ENCODE measurements at places on chromosomes 11 and 22.

DNA sequence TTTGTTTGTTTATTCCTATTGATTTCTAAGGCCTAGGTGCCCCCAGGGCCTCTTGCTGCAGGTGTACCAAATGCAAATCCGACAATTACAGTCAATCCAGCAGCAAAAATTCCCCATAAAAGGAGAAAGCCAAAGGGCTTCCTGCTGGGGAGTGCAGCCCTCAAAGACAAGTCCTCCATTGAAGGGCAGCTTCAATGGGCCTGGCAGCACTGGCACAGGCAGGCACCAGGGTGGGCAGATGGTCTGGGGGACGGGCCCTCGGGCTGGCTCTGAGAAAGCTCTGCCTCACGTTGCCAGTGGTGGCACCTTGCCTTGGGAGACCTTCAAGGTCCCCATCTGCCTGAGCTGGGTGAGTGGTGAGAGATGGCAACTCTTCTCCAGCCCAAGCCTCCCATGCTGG is 128.0 kb downstream of the DSCAML1 start:
- no peak for DNase-seq

- DNase-seq = peak; percentile 26
Observed at GRCh38 chr11:27719546-27719925, 19.3 kb upstream of the BDNF start.

GRCh38 chr11:112459001-112459400 is 198.3 kb upstream of the PLET1 start:
- peak; percentile 9 for DNase-seq

- peak; percentile 36 for DNase-seq
Observed at GRCh38 chr11:122754553-122755322, 83.6 kb upstream of the CRTAM start.

DNA sequence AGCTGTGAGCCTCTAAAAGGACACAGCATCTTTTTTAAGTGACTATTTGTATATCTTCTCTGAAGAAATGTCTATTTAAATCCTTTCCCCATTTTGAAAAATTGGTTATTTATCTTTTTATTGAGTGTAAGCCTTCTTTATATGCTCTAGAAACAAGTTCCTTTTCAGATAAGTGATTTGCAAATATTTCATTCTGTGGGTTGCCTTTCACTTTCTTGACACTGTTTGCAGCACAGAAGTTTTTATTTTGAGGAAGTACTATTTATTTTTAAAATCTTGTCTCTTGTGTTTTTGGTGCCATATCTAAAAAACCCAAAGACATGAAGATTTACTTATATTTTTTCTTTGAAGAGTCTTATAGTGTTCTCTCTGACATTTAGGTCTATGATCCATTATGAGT is 40.1 kb upstream of the LYVE1 start:
- no peak for DNase-seq

DNA sequence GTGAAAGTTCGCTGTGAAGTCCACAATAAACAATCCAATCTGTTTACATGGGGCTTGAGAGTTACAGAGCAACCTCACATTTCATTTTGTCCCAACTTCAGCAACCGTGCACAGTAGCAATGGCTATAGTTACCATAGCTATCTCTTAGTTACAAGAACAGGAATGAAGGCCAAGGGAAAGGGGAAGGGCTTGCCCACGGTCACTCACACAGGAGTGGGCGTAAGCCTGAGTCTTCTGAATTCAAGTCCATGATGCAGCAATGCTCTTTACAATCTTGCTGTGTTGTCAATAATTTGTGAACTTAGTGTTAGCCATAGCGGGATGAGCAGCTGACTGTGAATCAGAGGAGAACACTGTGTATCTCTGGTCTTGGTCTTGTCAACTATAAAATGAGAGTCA is 102.9 kb downstream of the ADAMTS15 start:
- no peak for DNase-seq

GRCh38 chr11:95301474-95301873 is 70.5 kb upstream of the SESN3 start:
- DNase-seq = no peak

DNA sequence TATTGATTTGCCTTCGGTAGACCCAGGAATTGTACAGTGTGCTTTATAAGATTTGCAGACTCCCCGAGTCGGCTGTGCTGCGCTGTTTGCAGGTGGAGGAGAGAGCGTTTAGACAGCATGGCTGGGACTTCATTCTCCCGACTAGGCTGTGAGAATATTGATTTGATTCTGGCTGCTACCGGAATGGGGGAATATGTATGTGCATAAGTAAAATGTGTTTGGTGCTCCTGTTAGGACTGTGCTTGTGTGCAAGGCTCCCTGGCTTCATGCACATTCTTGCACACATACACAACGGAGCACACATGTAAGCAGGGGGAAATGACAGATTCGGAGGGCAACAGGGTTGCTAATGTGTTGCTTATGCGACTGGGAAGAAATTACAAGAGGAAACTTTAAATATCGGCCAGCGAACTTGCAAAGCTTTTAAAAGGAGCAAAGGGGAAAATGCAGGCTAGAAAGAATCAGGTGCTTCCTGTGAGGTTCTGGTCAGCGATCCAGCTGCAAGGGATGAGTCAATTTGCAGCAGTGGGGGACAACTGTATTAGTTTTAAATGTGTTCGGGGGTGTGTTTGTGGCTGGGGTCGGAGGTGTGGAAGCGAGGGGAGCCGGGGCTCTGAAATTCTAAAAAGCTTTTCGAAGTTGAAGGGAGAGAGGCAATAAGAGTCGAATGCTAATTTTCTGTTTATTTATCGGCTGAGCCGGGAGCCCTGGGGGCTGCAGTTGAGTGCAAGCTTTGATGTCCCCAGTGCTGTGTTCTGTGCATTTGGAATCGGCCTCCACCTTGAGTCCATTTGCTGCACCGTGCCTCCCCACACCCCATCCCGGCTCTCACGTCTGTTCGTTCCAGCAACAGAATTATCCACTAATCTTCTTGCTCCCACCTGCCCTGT is 731 bp downstream of the NTM start:
- no peak for DNase-seq

GRCh38 chr11:110184456-110184855 is 91.3 kb downstream of the ZC3H12C start:
- DNase-seq = no peak

DNA sequence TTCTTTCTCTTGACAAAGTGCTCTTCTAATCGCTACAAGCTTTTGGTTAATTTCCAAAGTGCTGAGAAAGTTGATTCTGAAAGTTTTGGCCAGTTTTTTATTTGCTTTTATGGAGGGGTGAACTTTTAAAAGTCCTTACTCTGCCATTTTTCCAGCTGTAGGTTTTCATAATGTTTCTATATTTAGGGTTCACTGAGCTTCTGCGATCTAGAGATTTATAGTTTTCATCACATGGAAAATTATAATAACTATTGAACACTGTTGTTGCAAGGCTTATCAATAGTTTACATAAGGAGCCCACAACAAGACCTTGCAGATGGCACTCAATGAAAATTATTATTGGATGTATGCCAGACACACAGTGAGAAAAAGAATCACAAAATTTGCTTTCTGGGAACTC is 55.1 kb downstream of the DLG2 start:
- DNase-seq = no peak

- DNase-seq = peak; percentile 44
Observed at GRCh38 chr11:108967571-108967970, 302.7 kb downstream of the DDX10 start.

DNA sequence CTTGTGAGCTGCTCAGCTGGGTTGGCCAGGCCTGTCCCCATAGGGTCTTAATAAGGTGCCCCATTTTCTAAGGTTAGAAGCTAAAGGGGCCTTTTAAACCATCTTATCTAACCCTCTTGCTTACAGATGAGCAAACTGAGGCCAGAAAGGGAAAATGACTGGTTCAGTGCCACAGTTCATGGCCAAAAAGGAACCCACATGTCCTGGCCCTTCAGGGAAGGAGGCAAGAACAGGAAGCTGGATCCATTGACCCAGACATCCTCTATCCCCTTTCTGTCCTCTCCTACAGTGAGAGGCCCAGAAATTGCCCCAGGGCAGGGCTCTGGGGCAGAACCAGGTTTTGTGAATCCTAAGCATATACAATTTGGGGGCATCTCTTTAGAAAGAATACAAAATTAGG is 10.0 kb downstream of the PRG3 start:
- no peak for DNase-seq

DNA sequence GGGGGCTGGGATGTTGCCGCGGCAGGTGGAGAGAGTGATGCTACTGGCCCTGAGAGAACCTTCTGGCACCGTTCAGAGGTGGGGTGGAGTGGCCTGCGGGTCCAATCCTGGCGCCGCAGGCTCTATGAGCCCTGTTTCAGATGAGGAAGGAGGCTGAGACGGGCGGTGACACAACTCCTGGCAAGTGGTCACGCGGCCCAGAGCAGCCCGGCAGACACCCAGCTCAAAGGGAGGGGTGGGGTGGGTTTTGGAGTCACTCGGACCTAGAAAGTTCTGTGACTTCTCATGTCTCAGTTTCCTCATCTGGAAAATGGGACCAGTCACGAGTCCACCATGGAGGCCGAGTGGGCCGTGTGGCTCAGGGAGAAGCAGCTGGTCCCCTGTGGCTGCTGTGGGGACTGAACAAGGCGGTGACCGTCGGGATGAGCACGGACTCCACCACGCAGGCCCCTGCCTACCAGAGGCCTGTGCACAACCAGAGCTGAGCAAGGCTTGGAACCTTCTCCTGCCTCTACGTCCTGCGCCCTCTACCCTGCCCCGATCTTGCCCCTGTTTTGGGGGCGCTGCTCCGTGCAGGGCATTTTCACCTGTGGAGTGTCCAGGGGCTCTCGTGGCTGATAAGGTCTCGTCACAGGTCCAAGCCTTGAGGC is 3.7 kb downstream of the TSPO start:
- no peak for DNase-seq

- no peak for DNase-seq
Observed at GRCh38 chr22:31282748-31283468, 9.4 kb downstream of the PIK3IP1 start.

- no peak for DNase-seq
Observed at GRCh38 chr11:113059548-113059947, 98.3 kb downstream of the NCAM1 start.

- no peak for DNase-seq
Observed at GRCh38 chr11:2998073-2998850, 6.1 kb upstream of the NAP1L4 start.

GRCh38 chr11:69002570-69003231 is 10.3 kb downstream of the MRGPRF start:
- no peak for DNase-seq

DNA sequence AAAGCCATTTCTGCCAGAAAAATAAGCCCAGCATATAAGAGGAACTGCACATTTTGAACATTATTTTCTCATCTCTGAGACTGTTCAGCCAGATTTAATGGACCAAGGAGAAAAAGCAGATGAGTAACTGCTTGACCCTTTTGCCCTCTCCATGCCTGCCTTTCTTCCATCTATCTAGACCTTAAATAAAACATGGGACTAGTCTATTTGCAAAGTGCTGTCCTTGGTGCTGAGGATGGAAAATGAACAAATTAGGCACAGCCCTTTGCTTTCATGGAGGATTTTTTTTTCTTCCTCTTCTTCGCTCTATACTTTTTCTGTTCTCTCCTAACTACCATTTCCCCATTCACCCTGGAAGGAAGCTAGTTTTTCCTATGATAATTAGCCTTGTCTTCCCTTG is 361.3 kb downstream of the GRM5 start:
- DNase-seq = peak; percentile 10

GRCh38 chr11:66973956-66974580 is 1.0 kb upstream of the C11orf86 start:
- peak; percentile 58 for DNase-seq

- no peak for DNase-seq
Observed at GRCh38 chr11:111963931-111964340, 26.8 kb downstream of the DIXDC1 start.

DNA sequence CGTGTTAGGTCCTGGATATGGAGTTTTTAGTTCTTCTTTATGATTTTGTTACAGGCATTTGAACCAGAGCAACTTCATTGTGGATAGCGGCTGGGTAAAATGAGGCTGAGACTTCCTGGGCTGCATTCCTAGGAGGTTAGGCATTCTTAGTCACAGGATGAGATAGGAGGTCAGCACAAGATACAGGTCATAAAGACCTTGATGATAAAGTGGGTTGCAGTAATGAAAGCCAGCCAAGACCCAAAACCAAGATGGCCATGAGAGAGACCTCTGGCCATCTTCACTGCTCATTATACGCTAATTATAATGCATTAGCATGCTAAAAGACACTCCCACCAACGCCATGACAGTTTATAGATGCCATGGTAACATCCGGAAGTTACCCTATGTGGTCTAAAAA is 23.4 kb upstream of the CLMP start:
- DNase-seq = no peak

- no peak for DNase-seq
Observed at GRCh38 chr22:40334060-40334459, 12.2 kb upstream of the ADSL start.

- DNase-seq = no peak
Observed at GRCh38 chr11:42819126-42819525, 492.7 kb upstream of the API5 start.

DNA sequence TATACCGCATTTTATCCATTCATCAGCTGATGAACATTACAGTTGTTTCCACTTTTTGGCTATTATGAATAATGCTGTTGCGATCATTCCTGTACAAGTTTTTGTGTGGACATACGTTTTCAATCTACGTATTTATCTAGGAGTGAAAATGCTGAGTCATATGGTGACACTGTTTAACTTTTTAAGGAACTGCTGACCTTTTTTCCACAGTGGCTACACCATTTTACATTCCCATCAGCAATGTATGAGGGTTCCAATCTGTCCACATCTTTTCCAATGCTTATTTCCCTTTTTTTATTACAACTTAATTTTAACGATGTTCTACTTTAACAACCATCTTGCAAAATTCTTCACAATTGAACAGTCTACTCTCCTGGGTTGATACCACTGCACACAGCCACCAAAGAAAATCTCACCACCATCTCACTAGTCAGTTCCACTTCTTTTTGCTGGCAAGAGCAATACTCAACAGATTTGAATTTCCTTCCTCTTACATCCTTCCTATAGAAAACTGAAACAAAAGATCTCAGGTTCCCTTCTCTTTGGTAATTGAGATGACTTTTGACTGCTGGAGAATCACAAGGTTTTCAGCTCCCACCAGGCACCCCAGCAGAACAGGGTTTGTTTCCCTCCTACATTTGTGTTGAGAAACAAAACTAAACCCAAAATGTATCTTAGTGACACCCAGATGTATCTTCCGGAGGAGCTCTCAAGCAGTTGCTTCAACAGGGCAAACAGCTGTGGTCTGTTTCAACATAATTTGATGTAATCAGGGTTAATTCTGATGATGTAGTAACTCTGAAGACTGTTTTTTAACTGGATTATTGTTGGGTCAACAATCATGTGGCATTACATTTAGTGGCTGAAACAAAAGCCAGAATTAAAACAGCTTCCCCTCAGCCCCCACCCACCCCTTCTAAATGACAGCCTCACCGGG is 7.0 kb upstream of the GAB2 start:
- DNase-seq = peak; percentile 40

Measured in fibroblast of skin of scalp (primary cell).